ENCODE measurements at places on chromosomes 16 and 17.

DNA sequence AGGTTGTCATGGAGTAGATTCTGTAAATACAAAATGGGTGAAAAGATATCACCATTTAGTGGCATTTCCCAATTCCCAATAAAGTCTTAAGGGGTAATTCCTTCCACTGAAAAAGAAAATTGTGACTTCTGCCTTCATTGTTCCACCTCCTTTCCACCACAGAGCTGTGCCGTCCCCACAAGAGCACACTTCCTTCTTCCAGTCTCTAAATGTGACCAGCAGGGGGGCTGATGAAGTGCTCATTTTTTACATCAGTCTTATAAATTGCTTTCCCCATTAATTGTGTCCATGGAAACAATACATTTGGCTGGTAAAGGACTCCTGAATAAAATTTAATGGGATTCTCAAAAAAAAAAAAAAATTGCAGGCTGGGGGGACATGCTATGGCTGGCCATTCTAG, 260.8 kb upstream of the PSMD7 start:
- no peak for DNase-seq

DNA sequence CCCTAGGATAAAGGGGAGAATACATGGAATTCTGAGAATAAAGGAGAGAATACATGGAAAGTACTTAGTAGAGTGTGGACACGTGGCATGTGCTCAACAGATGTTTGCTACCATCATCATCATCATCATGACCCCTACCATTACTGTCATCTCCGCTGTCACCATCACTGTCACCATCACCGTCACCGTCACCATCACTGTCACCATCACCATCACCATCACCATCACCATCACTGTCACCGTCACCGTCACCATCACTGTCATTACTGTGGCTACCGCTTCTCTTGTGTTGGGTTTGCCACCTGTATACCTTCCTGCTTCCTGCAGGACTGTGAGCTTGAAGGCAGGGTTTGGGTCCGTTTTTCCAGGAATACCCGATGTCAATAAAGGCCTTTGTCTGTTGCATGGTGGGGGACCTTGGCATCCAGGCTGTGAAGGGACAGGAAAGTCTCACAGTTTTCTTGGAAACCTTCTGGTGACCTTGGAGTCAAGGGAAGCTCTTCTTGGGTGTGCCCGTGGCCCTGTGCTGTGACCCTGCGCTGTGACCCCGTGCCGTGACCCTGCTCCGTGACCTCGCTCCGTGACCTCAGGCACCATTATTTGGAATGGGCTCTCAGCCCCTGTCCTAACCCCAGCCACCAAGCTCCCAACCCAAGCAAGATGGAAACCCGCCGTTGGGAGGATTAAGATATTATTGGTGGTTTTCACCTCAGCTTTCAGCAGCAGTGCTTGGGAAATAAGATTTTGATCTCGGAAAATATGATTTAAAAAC, 14.4 kb downstream of the CMIP start:
- no peak for DNase-seq

GRCh38 chr16:58264961-58265479, 29.8 kb downstream of the PRSS54 start:
- DNase-seq = no peak

DNA sequence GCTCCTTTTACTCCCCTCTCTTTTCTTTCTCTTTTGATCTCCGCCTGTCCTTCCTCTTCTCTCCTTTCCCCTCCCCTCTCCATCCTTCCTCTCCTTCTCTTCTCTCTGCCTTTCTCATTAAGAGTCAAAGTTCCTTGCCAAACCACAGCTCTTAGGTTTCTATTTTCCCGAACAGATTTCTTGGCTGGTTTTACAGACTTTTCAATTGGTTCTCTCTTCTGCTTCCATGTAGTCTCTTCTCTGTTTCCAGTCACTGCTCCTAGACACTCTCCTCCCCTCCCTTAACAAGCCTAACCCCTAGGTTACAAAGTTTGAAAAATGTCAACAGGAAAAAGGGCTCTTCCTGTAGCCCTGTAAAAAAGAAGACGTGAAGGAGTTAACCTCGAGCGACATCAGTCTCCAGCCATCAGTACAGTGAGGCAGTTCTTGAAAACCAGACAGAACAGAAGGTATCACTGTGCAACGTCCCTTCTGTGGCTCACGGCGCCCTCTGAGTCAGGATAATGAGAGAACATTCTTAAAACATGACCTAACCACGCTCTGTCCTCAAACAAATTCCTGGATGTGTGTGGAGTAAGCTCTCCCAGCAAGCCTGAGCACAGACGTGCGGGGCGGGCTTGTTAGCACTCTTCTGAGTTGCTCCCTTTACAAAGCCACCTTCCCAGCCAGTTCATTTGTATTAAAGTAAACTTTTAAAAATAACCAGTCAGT, 11.6 kb upstream of the MARCHF10 start:
- no peak for DNase-seq

DNA sequence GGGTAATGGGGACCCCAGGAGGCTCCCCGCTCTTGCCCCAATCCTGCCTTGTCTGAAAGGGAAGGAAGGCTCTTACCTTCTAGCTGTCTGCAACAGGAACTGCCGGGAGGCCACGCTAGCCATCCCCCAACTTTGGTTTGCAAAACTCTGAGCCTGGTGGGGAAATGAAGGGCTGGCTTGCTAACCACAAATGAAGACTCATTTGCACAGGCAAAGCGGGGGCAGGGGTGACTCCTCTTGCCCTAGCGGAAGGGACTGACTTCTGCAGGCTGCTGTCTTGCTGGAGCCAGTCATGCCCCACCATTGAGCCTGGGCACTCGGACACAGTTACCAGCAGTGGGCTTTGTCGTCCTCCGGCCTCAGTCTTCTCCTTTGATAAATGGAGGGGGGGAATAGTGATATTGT, 52.6 kb downstream of the PLCG2 start:
- no peak for DNase-seq

DNA sequence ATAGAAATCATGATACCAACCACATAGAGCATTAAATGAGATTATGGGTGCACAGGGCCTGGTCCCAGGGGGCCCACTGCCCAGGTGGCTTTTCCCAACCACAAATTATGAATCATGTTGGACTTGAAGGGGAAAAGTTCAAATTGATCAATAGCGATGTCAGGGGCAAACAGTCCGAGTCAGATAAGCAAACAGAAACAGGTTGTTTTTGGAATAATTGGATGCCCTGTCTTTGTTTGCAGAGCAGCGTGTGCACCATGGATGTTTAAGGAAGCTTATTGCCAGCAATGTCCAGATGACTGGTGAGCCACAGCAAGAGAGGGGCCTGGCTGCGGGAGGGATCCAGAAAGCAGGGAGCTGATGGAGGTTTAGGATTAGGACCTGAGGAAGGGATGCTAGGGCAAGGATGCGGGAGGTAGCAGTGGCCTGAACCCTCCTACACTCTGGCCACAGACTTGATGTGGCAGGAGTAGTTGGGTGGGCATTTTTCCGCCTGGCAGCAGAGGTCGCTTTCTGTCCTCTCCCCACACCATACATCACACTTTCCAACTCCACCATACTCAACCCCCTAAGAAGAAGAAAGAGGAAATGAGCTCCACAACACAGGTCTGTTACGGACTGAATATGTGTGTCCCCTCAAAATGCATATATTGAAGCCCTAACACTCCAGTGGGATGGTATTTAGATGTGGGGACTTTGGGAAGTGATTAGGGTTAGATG, 266.4 kb upstream of the RPL38 start:
- DNase-seq = no peak

GRCh38 chr16:46808997-46809396, 22.0 kb downstream of the C16orf87 start:
- DNase-seq = no peak

GRCh38 chr17:14197586-14197985, 39.1 kb downstream of the CDRT15 start:
- peak; percentile 27 for DNase-seq

- DNase-seq = no peak
Measured at GRCh38 chr16:51801635-51802034, 650.6 kb upstream of the SALL1 start.

- DNase-seq = no peak
Measured at GRCh38 chr17:33242375-33243124, 50.5 kb downstream of the ASIC2 start.

DNA sequence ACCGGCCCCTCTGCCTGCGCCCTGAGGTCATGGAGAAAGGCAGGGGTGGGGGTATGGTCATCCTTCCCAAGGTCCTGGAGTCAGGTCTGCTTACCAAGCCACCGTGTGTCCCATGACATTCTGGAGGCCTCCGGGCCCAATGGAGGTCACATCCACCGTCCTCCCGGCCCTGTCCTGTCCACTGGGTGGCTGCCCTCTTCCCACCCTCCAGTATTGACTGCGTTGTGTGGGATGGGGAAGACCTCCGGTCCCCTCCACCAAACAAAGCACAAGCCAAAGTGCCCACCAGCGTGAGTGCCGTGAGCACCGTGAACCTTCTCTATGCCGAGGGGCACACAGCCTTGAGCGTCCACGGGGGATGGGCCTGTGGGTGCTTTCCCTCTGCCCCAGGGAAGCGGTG, 37.2 kb downstream of the LMF1 start:
- DNase-seq = no peak

DNA sequence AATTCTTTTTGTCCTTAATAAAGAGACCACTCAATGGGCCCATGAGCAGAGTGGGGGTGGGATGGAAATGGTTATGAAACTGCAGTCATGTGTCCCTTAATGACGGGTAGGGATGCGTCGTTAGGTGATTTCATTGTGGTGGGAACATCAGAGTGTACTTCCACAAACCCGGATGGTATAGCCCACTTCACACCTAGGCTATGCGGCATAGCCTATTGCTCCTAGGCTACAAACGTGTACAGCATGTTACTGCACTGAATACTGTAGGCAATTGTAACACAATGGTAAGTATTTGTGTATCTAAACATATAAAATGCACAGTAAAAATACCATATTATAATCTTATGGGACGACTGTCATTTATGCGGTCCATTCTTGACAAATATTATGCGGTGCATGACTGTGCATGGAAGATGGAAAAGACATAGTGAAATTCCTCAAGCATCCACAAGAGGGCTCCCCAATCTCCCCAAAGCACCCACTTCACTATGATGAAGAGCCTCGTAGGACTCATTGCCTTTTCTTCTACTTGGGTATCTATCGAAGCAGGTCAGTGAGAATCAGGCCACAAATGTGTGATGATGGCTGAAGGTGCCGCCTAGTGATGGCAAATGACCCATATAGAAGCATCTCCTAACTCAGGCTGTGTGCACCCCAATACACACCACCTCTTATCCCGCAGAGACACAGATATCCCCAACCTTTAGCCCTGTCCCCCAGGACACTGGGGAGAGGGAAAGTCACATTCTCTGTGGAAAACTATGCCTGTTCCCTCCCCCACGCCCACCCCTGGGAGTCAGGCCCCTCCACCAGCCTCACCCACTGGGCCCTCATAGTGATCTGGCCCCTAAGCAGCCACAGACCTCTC, 43.5 kb downstream of the TBX21 start:
- no peak for DNase-seq

DNA sequence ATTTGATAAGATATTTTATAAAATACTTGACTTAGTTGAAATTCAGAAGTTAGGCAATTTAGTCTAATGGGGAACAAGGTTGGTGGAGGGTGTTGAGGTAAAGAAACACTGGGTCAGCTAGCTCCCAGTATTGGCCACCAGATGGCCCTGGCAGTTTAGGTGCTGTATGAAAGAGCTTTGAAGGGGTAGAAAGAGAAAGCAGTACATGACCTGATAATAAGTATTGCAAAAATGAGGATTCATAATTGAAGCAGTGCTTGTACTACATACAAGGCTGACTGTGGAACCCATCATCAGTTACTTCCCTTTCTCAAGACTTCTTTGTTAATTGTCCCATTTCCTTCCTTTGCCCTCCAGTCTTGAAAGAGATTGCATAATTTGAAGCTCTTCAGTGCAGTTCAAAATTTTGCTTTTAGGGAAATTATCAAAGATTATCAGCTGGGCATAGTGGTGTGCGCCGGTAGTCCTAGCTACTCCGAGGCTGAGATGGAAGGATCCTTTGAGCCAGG, 29.4 kb downstream of the TANC2 start:
- DNase-seq = no peak

- no peak for DNase-seq
Measured at GRCh38 chr16:49581630-49582298, 208.2 kb downstream of the C16orf78 start.

All from activated T-helper 1 cell treated with anti-CD3 and anti-CD28 coated beads, Interleukin-2, amount 50 U/mL, for 16 hours (primary cell).